ENCODE measurements at places on chromosomes 3 and 15. TPM values are rescaled to one million over a fixed set of nuclear protein-coding genes. Genes with fewer than 3 reads are reported as not detected.
A peak's percentile ranks its signal among the peaks of the same experiment; 100 is the strongest.

Gene MUC13
- total RNA-seq = not detected

DNA sequence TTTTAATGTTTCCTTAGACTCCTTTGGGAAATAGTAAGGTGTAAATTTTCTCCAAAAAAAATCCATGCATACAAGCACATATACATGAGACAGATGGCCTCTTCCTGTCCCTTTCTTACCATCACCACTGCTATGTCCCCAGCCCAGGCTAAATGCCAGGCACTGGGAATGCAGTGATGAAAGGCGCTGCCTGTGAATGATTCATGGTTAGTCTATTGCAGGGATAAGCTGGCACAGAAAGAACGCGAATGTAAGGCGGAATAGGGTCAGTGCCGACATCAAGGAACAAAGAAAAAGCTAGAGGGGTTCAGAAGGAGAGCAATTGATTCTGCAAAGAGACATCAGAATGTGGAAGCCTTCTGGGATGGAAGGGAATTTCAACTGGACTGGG lies 36.2 kb upstream of the CFAP161 start:
- peak; percentile 33 for DNase-seq

DNA sequence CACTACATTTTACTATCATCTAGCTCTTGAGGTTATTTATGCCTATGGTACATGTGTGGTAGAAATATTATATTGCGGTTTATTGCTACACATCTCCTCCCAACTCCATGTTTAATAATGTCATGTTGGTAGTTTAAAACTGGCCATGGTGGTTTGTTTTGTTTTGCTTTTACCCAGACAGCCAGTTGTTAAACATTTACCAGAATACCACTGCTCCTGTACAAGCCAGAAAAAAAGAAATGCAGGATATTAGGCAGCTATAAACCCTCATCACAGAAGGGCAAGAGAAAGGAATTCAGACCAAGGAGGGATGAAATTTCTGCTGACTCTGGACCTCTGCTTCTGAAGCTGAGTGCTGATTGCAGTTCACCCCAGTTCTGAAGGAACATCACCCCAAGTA lies 451.8 kb upstream of the IL12A start:
- no peak for DNase-seq

DNA sequence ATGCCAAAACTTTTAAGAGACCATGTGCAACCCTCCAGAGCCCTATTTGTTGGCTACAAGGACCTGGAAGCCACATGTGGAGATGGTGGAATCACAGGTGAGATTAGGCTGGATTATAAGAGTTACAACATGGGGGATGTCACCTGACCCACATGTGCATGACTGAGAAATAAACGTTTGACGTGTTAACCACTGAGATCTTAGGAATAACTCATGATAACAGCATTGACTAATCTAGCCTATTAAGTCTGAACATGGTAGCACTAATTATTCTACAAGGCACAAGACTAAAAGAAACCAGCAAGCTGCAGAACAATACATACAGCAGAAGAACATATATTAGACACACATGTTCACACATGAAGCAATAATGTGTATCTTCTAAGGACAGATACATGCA lies 38.4 kb downstream of the SUCLG2 start:
- DNase-seq = no peak

DNA sequence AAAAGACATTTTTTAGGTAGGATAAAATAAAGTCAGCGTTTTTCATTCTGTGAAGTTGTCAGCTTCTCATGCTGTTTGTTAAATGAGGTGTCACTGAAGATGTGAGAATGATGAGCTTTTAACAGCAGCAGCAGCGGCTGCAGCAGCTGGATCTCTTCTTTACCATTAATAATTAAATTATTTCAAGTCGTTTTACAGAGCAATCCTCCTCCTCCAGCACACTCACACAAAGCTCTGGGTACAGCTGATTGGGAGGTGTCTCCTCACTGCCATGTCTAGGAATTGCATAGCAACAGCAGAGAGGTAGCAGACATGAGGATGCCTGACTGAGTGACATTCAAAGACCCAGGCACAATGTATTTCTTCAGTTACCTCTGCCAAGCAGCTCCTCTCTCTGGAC lies 46.7 kb upstream of the PLAAT1 start:
- no peak for DNase-seq

GRCh38 chr15:46413799-46414198 lies 779.0 kb downstream of the SQOR start:
- DNase-seq = no peak

Gene MCTP2
- 2.3 TPM for total RNA-seq

Gene PATL2
- total RNA-seq = 4.8 TPM

DNA sequence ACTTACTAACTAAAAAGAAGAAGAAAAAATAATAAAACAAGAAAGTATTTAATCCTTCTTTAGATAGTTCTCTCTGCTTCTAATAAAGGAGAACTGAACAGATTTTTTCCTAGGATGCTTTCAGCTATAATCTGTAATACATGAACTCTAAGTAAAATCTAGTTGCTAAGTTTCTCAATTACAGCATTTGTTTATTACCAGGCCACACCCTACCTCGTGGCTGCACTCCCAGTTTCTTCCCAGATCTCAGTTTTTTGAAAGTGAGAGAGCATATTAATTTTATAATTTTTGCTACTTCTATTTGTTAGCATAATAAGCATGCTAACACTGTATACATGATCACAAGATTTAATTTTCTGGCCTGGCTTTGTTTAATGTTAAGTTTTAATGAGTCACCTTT lies 258.3 kb downstream of the IL5RA start:
- DNase-seq = peak; percentile 29

GRCh38 chr15:83690676-83691075 lies 36.8 kb downstream of the ADAMTSL3 start:
- no peak for DNase-seq

Gene CYP8B1
- not detected for total RNA-seq

DNA sequence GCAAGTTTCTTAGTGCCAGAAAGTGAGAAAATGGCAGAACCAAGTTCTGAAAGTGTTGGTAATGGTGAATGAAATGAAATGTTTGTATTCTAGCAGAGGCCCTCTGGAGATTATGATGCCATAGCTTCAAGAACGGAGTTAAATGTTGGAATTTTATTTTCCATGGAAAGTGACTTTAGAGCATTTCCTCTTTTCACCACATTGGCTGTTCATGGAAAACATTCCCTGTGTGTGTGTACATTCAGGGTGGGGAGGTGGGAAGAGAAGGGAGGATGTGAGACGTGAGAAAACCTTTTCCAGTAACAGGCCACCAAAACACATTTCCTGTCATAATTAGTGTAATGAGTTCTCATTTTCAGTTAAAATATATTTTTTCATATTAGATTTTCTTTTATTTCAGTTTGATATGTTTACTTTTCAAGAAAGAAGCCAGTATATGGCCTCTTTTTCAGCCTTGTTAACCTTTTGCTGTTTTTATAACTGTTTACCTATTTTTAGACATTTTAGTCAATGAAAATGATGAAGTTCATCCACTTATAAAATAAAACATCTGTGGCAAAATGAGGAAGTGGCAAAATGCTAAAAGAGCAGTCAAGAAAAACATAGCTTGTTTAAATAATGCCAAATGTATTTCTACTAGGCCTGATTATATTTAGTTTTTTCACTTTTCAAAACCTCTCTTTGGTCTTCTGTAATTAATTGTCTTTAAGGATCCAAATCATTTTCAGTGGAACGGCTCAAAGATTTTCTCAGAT lies 21.6 kb downstream of the SAMMSON start:
- no peak for DNase-seq

Gene LIPC
- total RNA-seq = 0.50 TPM

Gene PLSCR5
- not detected for total RNA-seq

- DNase-seq = no peak
Measured at GRCh38 chr3:5757213-5757804, 569.8 kb downstream of the EDEM1 start.

Gene SEMA6D
- 12.5 TPM for total RNA-seq

GRCh38 chr3:13852638-13853009 lies 27.2 kb downstream of the WNT7A start:
- DNase-seq = no peak

DNA sequence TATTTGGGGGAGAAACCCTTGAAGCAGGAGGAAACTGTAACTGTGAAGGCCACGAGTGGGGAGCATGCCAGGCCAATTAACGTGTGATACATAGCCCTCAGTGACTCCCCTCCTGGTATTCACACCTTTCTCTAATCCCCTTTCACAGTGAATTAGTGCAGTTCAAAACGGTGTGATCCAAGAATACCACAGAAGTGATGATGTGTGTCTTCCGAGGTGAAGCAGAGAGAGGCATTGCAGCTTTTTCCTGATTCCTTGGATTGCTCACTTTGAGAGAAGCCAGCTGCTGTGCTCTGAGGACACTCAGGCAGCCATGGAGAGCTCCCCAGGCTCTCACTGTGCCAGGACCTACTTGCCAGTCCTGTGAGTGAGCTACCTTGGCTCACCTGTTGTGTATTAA lies 17.3 kb downstream of the NIPA2 start:
- no peak for DNase-seq

DNA sequence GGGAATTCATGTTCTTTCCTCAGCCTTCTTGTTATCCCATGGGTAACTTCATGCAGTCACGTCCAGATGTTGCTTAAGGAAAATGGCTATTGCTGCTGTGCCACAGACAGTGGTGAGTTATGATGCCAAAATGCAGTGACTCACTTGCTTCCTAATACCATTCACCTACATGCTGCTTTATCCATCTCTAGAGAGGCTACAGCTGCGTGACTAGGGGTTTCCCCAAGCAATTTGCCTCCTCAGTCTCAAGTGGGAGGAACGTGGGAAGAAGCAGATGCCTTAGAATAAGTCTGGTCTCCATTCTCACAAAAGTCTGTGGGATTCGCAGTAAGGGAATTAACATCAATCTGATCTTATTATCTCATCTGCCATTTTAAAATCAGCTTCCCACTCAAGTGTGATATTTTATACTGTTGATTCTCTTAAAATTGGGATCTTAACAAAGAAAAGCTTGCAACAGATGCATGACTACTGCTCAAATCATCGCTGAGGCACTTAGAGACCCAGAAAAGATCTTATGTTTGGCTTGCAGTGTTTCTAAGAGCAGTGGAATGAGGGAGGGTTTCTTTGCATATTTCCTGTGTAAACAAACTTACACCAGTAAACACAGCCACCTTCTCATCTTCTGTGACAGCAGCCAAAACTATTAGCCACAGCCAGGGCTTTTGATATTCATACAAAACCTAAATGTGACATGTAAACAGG lies 62.0 kb upstream of the ACP3 start:
- DNase-seq = no peak

- no peak for DNase-seq
Measured at GRCh38 chr15:80604583-80605575, 90.2 kb upstream of the ABHD17C start.
